ENCODE measurements at places on chromosomes 2 and 18. TPM values are rescaled to one million over a fixed set of nuclear protein-coding genes. Genes with fewer than 3 reads are reported as not detected.

Gene CCDC148
- total RNA-seq: 0.48 TPM

Gene LYPD1
- total RNA-seq: 16.3 TPM

Gene LOXL3
- total RNA-seq: 0.23 TPM

Gene RESP18
- total RNA-seq: not detected
